Heart left ventricle (tissue), 16 donors: ENCODE measurements at places on chromosomes 3 and 15. TPM values are rescaled to one million over a fixed set of nuclear protein-coding genes. Genes with fewer than 3 reads are reported as not detected.

Gene FAM3D
- not detected for total RNA-seq

GRCh38 chr3:48437812-48438211, 2.1 kb downstream of the CCDC51 start:
- H3K4me1 ChIP-seq = peaks cover 24% of the 10 kb centered on the region
- peaks cover 23% of the 10 kb centered on the region for H3K36me3 ChIP-seq
- no peaks in the 10 kb centered on the region for H3K27me3 ChIP-seq
- no peak overlapping the region for H3K27ac ChIP-seq

DNA sequence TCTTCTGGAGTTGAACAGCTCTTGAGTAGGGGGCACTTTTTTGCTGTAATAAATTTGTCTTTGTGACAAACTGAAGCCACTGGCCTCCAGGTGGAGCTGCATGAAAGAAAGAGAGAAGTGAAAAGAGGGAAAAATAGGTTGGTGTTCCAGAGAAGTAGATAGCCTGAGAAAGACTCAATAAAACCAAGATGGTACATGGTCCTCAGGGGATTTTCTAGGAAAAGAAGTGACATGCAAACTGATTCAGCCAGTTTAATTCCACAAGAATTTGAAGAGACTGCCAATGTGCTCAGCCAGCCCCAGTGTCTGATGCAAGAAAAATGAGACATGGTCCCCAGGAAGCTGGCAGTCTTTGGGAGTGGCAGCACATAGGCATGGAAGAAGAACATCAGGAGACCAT, 152.7 kb downstream of the CD47 start:
- no peak for DNase-seq
- H3K27ac ChIP-seq = no peak overlapping the region
- no peaks in the 10 kb centered on the region for H3K4me1 ChIP-seq
- H3K27me3 ChIP-seq = no peaks in the 10 kb centered on the region
- no peak overlapping the region for H3K4me3 ChIP-seq

DNA sequence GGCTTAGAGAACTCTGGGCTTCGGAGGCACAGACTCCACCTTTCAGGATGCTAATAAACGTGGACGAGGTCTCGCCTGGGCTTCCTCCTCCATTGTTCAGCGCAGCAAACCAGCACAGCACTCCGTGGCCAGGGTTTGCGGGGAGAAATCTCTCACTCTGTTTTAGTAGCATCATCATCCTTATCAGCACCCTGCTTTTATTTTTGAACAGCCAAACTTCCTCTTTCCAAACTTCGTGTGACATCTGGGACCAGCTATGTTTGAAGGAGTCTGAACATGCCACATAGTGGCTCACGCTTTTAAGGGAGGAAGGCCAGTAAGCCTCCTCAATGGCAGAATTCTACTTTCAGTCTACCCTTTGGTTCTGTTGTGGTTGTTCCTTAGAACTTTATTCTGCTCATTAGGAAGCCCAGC, 149.0 kb downstream of the PGPEP1L start:
- DNase-seq = no peak
- no peak overlapping the region for H3K27ac ChIP-seq
- peaks cover 7% of the 10 kb centered on the region for H3K4me1 ChIP-seq
- H3K4me3 ChIP-seq = peak overlapping the region; percentile 18
- H3K36me3 ChIP-seq = no peaks in the 10 kb centered on the region
- H3K27me3 ChIP-seq = no peaks in the 10 kb centered on the region
